ENCODE measurements at places on chromosomes 3 and 15.

DNA sequence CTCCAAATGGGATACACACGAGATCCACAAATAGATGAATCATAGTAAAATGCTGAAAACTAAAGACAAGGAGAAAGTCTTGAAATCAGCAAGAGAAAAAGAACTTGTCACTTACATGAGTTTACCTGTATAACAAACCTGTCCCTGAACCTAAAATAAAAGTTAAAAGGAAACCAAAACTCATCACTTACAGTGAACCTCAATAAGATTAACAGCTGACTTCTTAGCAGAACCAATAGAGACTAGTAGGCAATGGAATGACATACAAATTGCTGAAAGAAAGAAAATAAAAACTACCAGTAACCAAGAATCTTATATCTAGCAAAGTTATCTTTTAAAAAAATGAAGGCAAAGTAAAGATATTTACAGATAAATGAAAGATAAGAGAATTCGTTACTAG is 27.4 kb downstream of the SEC22A start:
- no peak for DNase-seq

- no peak for DNase-seq
These were observed 1.9 kb downstream of the ADPGK start for GRCh38 chr15:72781631-72782030.

GRCh38 chr3:44132061-44132460 is 109.6 kb upstream of the TOPAZ1 start:
- DNase-seq = no peak

- DNase-seq = no peak
These were observed 222.0 kb downstream of the STT3B start for GRCh38 chr3:31754575-31755278.

DNA sequence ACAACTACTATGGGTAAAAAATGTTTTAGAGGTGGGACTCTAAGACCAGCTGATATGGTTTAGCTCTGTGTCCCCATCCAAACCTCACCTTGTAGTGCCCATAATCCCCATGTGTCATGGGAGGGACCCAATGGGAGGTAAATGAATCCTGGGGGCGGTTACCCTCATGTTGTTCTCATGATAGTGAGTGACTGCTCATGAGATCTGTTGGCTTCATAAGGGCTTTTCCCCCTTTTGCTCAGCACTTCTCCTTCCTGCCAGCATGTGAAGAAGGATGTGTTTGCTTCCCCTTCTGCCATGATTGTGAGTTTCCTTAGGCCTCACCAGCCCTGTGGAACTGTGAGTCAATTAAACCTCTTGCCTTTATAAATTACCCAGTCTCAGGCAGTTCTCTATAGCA is 45.7 kb downstream of the FAM98B start:
- DNase-seq = no peak

DNA sequence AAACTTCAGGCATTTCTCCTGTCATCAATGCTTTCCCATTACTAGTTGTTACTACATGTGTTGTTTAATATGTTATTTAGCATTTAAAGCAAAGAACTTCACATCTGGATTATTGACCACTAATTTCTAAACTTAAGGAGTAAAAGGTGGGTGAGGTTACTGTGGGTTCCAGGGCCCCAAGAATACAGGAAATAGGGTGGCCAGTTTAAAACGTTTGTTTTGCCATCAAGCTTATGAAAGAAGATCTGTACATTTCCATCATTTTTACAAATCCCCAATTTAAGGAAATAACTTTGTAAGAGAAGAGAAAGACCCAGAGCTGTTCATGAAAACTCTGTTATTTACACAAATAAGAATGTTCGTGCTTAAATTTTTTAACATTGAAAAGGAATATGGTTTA is 54.5 kb upstream of the ACKR4 start:
- DNase-seq = no peak

DNA sequence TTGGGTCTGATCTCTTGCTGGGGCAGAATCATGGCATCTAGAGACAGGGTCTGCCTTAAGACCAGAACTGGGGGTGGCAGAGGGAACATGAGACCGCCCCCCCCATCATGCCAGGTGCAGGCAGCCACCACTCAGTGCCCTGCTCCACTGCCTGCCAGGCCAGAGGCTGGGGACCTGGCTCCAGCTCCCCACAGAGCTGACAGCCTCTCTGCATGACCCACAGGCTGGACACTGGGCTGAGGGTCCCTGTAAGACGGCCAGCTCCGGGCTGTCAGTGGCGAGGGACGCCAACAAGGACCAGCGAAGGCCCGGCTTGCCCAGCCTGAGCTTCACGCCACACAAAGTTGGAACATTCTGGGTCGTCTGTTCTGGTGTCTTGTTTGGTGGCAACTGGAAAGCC is 145.6 kb downstream of the NSMCE3 start:
- no peak for DNase-seq

GRCh38 chr3:61790411-61790810 is 229.0 kb downstream of the PTPRG start:
- no peak for DNase-seq

GRCh38 chr3:169748670-169749069 is 16.2 kb downstream of the TERC start:
- DNase-seq = no peak

DNA sequence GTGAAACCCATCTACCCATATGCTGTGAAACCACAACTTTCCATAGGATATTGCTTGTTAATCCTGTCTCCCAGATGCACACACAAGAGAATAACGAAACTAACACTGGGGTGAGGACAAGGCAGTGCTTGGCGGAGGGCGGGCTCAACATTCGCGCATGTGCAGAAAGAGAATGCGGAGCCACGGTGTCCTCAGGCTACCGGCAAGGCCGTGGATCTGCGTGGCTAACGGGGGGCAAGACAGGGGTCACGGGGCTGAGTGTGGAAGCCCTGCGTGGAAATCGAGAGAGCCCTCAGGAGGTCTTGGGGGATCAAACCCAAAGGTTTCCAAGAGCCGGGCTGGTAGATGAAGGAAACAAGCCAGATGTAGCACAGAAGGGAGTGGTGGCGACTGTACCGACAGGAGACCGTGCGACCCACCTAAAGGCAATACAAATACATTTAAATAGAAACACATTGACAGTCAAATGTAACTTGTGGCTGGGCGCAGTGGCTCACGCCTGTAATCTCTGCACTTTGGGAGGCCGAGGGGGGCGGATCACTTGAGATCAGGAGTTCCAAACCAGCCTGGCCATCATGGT is 48.5 kb upstream of the TRA2B start:
- no peak for DNase-seq

DNA sequence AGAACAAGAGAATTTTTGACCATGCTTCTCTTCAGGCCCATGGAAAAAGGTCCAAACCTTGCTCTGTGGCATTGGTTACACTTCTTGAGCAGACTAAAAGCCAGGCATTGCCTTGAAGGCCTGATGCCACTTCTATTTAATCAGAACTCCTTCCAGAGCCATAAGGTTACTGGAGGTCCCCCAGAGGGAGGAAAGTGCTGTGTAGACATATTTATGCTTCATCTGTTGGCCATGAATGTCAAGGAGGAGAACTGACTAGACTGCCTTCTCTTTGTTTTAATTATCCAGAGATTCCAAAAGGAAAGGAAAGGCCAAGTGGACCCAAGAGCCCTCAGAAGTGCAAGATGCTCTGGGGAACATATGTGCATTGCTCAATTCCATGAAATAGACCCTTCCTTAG is 292.6 kb upstream of the NR2E3 start:
- no peak for DNase-seq

GRCh38 chr3:12895391-12896062 is 54.2 kb upstream of the RPL32 start:
- DNase-seq = no peak

- DNase-seq = peak; percentile 56
These were observed 22.0 kb upstream of the DOCK3 start for GRCh38 chr3:50652709-50653108.

DNA sequence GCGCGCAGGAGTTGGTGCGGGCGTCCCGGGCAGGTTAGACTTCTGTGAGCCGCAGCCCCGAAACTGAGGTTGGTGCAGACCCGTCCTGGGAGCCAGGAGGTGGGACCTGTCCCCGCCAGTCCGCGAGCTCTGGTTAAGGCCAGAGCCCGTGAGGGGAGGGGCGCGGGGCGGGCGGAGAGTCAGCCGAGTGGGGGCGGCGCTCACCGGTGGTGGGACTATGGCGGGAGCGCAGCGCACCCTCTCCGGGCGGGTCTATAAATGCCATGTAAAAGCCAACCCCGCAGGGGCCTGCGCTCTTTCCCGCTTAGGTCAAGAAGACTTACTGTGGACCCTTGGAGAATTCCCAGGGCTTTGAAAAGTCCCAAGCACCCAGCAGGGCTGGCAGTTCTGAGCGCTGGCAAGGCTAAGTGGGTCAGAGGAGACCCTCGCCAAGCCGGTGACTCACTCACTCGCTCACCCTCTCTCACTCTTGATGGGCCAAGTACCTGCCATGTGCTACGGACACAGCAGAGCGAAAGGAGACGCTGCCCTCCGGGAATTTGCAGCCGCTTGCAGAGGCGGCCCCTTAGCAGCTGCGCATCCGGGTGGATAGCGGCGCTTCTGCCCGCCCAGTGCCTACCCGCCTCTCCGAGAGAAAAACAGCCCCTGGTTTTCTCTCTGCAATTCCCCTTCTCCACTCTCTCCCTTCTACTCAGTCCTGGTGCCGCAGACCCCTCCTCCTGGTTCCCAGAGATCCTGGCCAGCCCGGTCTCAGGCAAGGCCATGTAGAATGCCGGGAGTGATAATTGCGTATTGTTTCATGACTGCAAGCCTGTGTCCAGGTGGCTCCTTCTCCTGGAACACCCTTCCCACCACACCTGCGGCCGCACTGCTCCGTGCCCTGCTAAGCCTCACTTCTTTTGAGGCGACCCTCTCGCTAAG is at the start of gene ALDH1L1:
TSS of gene ALDH1L1 (minus strand) at position 110 of the 921 bp plus-strand sequence. CDS start 19,607 bp downstream, outside the sequence.
- peak; percentile 56 for DNase-seq

DNA sequence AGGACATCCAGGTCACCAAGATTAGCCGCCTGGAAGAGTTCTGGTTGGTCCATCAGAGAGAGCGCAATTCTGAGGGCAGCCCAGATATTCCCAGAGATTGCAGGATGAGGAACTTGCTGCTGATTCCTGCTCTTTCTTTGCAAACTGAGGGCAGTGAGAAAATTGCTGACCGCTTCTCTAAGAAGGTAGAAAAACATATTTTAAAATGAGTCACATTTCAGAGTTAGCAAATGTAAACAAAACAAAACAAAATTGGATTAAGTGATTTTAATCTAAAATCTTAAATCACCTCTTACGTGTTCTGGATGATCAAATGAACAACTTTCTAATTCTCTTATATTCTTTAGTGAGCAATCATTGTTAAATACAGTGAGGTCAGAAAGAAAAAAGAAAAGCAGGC is 149.0 kb downstream of the USP13 start:
- peak; percentile 39 for DNase-seq

DNA sequence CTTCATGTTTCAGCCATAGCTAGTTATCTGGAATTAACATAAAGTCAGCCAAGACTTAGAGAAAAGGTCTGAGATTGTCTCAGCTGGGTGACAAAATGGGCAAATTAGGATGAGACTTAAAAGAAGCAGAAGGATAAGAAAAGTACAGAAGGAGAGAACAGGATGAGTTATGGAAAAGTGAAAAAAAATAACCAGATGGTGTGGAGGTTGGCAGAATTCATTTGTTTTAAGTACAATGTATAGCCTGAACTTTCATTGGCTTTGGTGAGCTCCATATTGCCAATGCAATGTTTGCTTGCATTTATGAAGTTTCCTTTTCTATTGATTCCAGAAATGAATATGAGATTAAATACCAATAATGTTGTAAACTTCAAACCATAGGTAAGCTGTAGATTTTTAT is 447.2 kb upstream of the DPH6 start:
- DNase-seq = no peak

GRCh38 chr15:94930960-94931359 is 699.6 kb downstream of the MCTP2 start:
- DNase-seq = no peak

DNA sequence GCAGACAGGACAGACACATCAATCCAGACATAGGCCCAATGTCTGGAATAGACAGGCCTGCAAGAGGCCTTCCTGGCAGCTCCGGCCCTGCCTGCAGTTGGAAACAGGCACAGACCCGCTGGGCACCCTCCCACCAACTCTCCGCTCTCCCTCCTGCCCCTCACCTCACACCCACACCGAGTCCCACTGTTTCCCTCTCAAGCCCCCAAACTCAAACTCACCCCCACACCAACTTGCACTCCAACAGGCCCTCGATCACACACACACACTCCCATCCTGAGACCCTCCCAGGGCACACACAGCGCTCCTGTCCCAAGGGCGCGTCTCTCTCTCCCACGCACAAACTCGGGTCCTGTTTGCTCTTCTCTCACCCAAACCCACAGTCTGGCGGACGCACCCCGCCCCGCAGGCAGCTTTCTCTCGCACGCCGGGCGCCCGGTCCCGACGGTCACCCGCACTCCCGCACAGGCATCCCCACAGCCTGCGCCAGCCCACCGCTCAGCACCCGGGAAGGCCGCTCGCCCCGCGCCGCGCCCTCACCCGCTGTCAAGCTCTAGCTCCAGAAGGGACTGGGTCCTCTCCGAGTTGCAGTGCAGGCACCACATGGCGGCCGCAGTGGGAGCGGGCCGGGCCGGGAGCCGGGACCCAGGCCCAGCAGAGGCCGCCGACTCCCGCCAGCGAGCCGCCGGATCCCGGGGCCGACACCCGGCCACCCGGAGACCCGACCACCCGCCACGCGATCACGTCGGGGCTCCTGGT is 106.2 kb downstream of the IQSEC1 start:
- DNase-seq = no peak

DNA sequence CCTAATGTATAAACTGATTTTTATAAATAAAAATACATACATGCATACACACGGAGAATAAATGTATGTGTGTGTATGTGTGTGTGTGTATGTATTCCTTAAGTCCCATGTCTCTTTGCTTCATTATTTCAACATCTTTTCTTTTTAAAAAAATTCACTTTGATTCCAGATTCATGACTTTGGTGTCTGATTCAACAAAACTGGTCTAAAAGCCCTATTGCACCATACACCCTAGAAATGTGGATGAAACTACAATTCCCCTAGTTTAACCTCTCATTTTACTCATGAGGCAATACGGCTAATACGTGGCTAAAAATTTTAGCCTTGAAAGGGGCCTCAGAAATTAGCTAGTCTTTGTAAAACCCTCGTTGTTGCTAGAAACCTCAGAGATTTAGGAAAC is 228.1 kb downstream of the ADAMTS9 start:
- no peak for DNase-seq

DNA sequence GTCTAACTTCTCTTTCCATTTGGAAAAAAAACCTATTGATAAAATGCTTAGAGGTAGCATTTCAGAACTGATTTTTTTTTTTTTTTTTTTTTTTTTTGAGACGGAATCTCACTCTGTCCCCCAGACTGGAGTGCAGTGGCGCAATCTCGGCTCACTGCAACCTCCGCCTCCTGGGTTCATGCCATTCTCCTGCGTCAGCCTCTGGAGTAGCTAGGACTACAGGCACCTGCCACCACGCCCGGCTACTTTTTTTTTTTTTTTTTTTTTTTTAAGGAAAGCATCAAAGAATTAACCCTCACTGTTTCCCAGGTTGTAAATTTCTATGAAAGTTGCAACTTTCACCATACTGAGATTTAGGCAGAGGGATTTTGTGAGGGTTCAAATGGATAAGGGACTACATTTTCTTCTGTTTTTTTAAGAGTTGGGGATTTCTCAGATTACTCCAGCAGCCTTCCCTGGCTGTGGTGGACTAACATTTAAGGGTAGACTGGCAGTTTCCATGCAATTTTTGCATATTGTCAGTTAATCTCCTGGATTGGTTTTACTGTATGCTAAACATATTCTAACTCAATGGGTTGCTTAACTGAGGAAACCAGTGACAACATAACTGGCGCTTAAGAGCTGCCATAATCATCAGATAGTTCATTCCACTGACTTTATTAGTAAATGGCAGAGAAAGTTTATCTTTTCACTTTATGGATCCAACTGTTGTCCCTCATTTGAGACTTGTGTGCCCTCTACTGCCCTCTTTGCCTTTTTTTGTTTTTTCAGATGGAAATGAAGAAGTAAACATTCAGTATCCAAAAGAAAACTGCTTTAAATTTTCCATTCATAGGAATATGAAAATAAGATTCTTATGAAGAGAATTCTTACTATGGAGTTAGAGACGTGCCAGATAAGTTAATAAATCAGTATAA is 93.7 kb downstream of the NPTN start:
- no peak for DNase-seq
